NCI-H2107 (cell line): ENCODE measurements at places on chromosomes 4 and X.

- DNase-seq = no peak
Observed at GRCh38 chrX:49876750-49877149, 2.5 kb upstream of the USP27X start.

- DNase-seq = no peak
Observed at GRCh38 chr4:38166768-38167167, 206.6 kb downstream of the PTTG2 start.

- no peak for DNase-seq
Observed at GRCh38 chrX:79645749-79646148, 278.6 kb upstream of the ITM2A start.

- DNase-seq = no peak
Observed at GRCh38 chrX:74797338-74797887, 127.8 kb downstream of the NEXMIF start.

DNA sequence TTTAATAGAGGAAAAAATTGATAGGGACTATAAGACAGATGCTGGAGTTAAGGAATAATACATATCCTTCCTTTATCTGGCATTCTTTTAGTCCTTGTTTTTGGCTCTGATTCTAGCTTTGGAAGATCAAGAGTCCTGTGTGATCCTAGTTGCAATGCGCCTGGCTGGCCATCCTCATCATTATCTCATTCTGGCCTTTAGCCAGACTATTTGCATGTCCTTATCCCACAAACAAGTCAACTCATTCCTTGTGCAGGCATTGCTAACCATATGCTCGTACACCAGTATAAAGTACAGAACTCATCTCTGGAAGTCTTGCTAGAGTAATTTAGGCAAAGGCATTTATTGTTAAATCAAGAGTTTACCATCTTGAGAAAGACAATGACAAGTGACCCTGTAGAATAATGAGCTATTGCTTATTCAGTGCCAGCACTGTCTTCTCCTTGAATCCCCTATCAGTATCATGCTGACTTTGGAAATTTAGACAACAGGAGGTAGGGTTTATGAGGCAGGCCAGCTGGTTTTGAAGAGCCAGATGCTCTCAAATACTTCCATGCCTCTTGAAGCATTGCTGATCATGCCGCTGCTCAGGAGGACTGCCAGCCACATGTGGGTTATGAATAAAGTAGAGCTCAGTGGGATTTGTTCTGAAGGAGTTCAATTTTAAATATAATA, 1730.3 kb upstream of the TENM3 start:
- no peak for DNase-seq

- no peak for DNase-seq
Observed at GRCh38 chr4:173317004-173317403, 17.2 kb downstream of the HMGB2 start.

- no peak for DNase-seq
Observed at GRCh38 chr4:119136546-119136945, 914 bp downstream of the MYOZ2 start.

GRCh38 chr4:55808632-55809031, 11.0 kb upstream of the EXOC1L start:
- DNase-seq = no peak

DNA sequence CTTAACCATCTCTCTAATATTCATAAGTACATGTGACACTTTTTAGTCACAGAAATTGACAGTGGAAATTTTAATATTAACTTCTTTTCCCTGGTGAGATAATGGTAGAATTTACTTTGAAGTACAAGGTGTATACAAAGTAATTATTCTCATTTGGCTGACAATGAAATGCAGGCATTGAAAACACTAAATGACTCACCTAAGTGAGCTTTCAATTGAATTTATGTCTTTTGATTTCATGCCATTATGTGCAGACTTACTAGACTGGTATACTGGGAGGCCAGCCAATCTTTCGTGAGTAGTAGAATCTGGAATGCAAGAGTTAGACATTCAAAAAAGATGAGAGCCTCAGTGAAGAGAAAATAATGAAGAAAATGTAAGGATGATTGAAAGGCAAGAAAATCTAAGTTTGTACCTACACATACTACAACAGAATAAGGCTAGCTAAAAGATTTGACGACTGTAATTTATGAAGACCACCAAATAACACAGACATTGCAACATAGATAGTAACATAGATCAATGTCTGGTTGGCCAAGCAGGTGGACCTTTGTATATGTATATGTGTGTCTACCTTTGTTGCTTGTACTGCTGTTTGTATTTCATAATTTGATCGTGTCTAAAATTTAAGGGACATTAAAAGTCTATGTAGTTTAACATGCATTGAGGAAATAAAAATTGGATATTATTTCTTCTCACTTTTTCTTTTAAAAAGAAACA, 459.7 kb downstream of the IL15 start:
- no peak for DNase-seq

DNA sequence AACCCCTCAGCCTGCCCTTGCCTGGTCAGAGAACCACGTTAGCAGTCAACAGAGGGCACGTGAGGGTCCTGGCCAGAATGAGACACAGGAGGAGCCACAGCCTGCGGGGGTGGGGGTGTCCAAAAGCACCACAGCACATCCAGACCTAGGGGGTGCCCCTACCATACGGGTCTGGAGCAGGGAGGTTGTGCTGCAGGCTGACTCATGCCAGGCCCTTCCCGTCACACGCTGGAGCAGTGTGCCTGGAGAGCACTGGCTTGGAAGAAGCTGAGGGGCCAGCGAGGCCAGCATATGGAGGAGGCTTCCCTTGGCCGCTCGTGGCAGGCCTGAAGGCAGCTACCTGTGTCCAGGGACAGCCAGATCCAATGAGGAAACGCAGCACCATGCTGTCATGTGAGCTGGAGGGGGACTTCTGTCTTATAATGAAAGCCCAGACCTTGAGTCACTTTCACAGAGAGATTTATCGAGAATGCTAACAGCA, 1.5 kb upstream of the IRAK1 start:
- no peak for DNase-seq

GRCh38 chr4:184267673-184268583, 50.3 kb upstream of the ENPP6 start:
- no peak for DNase-seq

DNA sequence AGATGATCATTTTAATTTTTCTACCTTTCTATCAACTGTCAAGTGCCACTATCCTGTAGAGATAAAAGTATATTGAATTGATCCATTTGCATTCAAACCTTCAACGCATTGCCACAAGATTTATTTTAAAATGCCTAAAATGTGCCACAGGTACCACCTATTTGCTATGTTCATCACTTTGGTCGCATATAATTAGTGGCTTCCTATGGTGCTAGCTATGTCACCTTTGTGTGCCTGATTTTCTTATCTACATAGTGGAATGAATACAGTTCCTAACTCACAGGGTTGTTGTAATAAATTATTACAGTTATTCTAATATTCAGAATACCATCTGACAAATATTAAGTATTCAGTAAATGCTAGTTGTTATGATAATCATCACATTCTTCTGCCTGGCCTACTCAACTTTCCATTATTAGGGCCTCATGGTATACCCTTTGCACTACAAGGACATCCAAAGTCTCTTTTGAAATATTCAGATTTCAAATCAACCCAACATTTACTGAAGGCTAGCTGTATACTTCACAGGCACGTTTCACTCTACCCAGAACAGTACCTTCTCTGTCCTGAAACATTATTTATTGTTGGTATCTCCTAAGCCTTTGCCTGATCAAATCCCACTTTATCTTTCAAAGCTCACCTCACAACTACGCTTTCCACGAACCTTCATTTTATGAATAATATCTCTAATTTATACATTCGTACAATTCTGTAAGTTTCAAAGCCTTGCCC, 62.4 kb downstream of the ANXA10 start:
- no peak for DNase-seq

DNA sequence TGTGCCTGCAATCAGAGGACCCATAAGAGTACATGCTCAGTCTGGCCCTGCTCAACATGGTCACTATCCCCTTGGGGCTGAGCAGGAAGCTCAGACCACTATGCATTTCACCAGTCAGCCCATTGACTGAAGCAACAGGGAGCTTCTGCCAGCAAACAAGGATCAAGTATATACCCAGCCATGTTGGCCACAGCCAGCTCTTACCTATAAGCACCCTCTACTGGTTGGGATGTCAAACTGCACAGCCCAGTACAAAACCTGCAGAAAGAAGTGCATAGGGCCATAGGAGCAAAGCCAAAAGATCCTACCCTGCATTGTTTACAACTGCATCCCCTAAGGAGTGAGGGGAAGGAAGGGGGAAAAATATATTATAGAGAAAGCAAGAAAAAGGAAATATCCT, 214.4 kb upstream of the CPEB2 start:
- DNase-seq = no peak

DNA sequence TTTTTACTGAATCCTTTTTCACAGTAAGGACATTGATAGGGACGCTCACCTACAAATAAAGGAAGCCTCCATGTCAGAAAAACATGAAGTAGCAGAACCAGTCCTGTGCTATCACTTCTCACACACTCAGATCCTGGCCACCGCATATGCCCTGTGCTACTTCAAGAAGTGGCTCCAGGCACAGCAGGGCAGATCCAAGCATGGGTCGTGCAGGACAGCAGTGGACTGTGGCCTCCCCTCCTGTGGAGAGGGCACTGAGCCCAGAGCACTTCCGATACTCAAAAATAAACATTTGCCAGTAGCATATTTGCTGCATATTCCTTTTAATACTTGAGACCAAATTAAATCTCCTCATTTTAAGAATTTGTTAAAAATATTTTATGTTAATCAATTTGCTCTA, 167.9 kb downstream of the PRDM5 start:
- DNase-seq = no peak

DNA sequence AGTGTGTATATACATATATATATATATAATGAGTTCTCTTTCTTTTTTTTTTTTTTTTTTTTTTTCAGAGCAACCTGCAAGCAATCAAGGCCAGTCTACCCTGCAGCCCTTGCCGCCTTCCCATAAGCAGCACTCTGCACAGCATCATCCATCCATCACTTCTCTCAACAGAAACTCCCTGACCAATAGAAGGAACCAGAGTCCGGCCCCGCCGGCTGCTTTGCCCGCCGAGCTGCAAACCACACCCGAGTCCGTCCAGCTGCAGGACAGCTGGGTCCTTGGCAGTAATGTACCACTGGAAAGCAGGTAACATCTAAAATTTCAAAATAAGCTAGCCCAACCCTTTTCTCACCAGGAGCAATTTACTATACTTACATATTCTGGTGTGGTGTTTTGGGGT, 316.3 kb downstream of the DCTD start:
- DNase-seq = no peak

- no peak for DNase-seq
Observed at GRCh38 chr4:136241221-136241986, 1290.9 kb downstream of the PCDH18 start.
